ENCODE measurements at places on chromosomes 7 and 10. TPM values are rescaled to one million over a fixed set of nuclear protein-coding genes. Genes with fewer than 3 reads are reported as not detected.

DNA sequence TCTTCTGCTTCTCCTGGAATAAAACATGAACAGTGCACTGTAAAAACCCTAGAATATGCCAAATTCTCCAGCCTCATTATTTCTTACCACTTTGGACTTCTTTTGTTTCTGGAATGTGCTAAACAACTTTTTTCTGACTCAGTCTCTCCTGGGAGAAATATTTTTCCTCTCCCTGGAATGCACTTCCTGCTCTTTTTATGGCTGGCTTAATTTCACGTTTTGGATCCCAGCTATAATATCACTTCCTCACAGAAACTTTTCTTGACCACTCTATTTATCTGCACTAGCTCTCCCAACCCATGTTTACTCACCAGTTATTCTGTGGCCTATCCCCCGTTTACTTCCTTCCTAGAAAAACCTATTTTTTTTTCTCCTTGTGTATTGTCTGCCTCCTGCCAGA lies 26.7 kb downstream of the ABCB5 start:
- DNase-seq: no peak

GRCh38 chr10:50439806-50440205 lies 183.9 kb downstream of the SGMS1 start:
- DNase-seq: no peak

DEPP1 gene
- total RNA-seq: 0.28 TPM

- DNase-seq: no peak
Measured at GRCh38 chr7:142881586-142882337, 3.8 kb downstream of the TRPV6 start.

DNA sequence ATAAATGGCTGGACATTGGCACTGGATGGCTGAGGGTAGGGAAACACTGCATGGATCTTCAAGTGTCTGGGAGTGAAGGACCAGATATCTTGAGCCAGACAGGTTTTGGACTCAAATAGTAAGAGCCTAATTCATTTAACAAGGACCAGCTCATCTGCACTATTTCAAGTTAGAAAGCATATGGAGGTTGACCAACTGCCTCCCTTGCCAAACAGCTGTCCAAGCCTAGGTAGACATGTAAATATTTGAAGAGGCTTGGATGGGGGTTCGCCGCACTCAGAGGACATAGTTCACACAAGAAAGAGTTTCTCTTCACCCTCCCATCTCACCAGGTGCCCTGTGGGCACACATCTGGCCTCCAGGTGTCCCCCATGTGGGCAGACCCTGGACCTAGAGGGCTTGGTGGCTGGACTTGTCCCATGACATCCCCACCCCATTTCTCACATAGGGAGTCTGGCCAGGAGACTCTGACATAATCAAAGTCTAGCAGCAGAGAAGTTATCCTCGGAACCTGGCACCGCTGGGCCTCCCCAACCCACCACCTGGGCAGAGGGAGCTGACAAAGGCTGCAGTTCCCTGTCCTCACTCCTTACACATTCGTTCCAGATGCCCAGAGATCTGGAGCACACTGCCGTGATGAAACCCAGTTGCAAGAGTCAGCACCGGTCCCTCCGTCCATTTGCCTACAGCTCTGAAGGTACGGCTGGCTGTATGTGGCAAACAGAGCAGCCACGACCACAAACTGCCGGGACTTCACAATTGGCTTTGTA lies 116.9 kb upstream of the GDF10 start:
- no peak for DNase-seq

DNA sequence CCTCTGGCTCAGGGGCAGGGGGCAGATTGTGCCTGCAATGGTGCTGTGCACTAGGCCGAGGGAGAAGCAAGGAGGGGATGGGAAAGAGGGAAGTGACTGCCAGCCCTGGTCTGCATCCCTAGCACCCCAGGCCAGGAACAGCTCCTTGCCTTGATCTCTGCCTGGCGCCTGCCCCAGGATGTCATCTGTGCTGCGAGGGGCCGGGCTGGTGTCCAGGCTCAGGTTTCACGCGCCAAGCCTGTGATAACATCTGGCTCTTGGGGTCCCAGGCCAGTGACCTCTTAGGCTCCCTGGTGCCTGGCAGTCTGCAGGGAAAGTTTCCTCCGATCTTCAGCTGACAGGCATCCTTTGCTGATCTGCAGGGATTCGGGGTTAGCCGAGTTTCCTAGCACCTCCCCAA lies 193.5 kb upstream of the GPR26 start:
- peak; percentile 63 for DNase-seq

GIMAP8 gene
- not detected for total RNA-seq

- peak; percentile 17 for DNase-seq
Measured at GRCh38 chr10:58894929-58895328, 281.5 kb upstream of the PHYHIPL start.

HOXA7 gene
- not detected for total RNA-seq

GRCh38 chr10:73803680-73804286 lies 7.6 kb downstream of the NDST2 start:
- DNase-seq: no peak

PRSS37 gene
- not detected for total RNA-seq

GRCh38 chr10:123398756-123399155 lies 244.6 kb downstream of the BUB3 start:
- no peak for DNase-seq

GRCh38 chr10:102633287-102633686 lies 11.0 kb upstream of the TRIM8 start:
- DNase-seq: no peak

RADIL gene
- total RNA-seq: 9.8 TPM

GRCh38 chr10:119657725-119658124 lies 6.5 kb downstream of the BAG3 start:
- DNase-seq: no peak

DNA sequence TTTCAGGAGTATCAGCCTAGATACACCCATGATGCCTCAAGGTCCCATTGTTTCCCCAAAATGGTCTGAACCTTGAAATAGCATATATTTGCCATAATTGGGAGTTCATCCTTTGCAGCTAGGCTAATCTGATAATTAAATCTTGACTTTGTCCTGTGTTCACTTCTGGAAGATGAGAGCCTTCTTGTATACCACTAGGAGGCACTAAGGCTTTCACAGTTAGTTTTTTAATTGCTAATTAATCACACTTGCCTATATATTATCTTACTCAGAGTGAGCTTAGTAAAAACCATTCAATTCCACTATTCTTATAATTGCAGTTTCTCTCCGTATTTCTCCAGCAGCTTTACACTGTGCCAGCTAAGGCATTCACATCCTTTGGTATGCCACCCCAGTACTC lies 48.7 kb upstream of the MAGI2 start:
- DNase-seq: peak; percentile 22

- no peak for DNase-seq
Measured at GRCh38 chr10:59754951-59755350, 1.7 kb upstream of the MRLN start.

MMP21 gene
- not detected for total RNA-seq

SPDYE6 gene
- total RNA-seq: not detected

DNA sequence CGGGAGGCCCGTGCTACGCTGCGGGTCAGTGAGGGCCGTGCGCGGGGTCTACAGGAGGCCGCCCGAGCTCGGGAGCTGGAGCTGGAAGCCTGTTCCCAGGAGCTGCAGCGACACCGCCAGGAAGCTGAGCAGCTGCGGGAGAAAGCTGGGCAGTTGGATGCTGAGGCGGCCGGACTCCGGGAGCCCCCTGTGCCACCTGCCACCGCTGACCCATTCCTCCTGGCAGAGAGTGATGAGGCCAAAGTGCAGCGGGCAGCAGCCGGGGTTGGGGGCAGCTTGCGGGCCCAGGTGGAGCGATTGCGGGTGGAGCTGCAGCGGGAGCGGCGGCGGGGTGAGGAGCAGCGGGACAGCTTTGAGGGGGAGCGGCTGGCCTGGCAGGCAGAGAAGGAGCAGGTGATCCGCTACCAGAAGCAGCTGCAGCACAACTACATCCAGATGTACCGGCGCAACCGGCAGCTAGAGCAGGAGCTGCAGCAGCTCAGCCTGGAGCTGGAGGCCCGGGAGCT lies 7.0 kb downstream of the LZTS2 start:
- DNase-seq: no peak

DNA sequence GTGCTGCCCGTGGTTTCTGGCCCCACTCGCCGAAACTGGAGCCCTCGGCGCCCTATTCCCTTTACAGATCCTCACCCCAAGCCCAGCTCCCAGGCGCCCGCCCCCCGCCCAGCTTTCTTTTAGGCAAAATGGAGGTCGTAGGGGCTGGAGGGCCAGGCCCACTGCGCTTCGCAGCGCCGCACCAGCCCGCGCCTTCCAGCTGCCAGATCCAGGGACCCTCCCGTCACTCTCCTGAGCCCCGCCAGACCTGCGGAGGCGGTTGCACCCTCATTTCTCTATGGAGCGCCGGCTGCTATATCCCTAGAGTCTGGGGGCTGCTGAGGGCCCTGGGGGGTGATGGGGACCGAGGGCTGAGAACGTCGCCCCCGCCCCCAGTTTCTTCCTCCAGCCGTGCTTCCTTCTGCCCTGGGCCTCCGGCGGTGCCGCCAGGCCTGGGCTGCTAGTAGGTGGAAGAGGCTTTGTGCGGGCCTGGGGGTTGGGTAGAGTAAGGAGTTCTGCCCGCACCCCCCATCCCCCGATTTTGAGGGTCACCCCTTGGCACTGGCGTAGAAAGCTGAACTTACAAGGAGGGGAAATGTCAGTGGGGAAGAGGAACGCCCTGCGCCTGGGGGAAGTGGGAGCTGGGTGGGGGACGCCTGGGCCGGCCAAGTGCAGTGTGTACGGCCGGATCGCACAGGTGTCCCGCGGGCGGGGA lies 1.0 kb downstream of the GNB2 start:
- DNase-seq: peak; percentile 81

DNA sequence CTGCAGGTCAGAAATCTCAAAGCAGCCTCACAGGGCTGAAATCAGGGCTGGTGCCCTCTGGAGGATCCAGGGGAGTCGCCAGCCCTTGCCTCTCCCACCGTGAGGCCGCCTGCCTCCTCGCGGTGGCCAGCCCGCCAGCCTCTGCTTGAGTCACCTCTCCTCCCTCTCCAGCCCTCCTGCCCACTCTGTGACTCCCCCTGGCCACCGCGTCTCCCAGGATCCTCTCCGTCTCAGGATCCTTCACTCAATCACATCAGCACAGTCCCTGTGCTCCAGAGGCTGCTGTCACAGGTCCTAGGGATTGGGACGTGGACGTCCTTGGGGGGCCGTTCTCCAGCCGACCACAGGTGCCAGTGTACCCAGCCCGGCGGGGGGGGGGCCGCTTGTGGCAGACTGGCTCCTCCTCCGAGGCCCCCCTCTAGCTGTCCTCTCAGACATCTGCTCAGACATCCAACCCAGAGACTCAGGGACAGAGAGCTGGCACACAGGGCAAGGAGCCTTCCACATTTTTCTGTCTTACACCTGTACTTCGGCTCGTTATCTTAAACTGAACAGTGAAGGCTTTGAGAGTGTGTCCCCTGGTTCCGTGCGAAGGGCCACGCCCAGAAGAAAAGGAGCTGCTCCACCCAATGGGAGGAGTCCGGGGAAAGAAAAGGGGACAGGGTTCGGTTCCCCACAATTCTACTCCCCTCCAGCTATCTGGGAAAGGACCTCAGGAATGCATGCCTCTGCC lies 9.4 kb upstream of the PPP2R2D start:
- peak; percentile 91 for DNase-seq

GRCh38 chr10:241451-241850 lies 106.2 kb downstream of the ZMYND11 start:
- DNase-seq: no peak

ASZ1 gene
- not detected for total RNA-seq

DNA sequence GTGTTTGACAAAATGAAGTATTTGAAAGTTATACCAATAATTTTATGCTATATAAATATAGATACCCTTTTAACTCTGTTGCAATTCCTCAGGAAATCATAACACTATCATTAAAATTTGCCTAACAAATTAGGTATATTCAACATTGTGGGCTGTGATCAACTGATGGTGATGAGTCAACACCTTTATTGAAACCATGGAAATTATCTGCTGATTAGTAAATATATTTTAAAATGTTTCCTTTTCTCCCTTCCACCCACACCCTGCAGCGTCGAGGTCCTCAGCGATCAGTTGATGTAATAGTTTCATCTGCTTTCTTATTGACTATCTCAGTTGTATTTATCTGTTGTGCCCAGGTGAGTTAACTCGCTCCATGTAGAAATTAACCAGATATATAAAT lies 143.9 kb downstream of the PHTF2 start:
- DNase-seq: no peak

- DNase-seq: no peak
Measured at GRCh38 chr7:137578541-137578940, 235.0 kb upstream of the PTN start.

SPDYE11 gene
- not detected for total RNA-seq

DNA sequence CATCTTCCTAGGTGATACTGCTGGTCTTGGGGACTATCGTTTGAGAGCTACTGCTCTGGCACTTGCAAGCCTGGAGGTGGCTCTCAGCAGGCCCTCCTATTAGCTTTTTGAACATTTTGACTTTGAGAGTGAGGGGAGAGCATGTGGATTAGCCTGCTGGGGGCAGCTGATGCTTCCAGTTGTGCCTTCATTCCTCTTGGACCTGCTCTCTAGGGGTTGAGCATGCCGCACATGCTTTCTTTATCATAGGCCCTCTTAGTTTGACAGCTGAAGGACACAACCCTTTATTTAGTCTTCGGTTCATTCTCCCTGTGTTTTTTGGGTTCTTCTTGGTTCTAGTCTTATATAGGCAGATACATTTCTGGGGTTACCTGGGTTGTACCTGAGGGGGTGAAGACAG lies 132.1 kb downstream of the GALNT17 start:
- no peak for DNase-seq

DNA sequence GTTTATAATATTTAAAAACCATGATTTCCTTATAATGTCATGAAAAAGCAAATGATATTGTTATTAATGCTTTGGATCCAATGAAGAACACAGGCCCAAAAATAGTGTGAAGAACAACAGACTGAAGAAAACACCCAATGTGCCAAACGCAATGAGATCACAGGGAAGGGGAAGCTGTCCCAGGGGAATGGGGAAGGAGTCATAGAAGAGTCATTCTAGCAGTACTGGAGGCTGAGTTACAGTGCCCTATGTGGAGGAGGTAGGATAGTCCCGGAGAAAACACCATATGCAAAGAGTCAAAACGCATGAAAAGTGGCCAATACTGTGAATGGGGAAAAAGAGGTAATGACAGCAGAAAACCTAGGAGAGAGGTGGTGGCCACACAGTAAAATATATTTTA lies 50.9 kb downstream of the TPK1 start:
- no peak for DNase-seq

DNA sequence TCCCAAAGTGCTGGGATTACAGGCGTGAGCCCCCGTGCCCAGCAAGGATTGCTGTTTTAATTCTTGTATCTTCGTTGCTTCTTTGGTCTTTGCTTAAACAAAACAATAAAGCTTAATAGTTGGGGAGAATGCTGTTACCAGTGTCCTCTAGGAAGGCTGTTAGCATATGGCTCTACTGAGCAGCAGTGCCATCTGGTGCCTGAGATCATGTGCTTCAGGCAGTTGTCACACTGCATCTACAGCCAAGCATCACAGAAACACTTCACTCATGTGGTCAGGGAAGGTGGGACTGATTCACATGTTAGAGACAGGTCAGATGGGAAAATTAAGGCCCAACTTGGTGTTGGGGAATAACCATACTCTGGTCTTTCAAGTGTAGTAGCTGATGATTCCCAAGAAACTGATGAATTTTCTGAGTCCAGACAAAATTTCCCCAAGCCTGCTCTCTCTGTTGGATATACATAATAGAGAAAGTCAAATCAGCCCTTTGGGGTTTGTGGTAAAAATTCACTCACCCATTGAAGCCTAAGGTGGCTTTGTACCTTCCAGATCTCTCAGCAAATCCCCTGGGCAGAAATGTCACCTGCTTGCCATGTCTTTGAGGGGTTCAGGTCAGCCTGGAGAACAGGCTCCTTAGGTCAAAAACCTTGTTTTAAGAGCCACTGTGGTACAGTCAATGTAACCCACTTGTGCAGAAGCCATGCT lies 28.4 kb downstream of the UBE2D4 start:
- DNase-seq: peak; percentile 78
